ENCODE measurements at places on chromosomes 11 and 22.

DNA sequence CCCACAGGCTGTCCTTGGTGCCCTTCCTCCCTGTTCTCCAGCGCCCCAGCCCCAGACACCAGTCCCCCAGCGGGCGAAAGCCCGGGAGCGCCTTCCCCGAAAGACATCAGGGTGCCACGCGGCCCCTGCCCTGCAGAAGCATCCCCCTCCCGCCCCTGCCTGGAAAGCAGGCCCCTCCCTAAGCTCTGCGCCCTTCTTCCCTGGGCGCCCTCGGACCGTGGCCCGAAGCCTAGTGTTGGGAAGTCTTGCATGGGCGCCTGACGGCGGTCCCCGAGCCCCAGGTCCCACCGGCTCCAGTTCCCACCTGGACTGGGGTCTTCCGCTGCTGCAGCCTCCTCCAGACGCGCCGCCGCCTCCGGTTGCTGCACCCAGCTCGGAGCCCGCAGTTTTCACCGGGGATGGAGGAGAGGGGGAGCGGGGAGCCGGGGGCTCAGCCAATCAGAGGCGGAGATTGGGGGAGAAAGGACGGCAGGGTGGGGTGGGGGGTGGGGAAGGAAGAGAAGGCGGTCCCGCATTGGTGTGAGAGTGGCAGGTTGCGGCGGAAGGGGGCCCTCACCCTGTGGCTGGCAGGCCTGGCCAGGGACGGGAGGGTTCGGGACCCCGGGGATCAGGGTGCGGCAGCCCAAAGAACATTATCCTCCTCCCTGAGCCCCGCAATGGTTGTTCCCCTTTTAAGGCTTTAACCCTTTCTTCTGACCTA lies at the start of gene THY1:
Gene THY1, minus strand, starts transcription at position 364 of the 700 bp plus-strand sequence. CDS start 2,267 bp downstream, outside the sequence.
- no peak for DNase-seq

DNA sequence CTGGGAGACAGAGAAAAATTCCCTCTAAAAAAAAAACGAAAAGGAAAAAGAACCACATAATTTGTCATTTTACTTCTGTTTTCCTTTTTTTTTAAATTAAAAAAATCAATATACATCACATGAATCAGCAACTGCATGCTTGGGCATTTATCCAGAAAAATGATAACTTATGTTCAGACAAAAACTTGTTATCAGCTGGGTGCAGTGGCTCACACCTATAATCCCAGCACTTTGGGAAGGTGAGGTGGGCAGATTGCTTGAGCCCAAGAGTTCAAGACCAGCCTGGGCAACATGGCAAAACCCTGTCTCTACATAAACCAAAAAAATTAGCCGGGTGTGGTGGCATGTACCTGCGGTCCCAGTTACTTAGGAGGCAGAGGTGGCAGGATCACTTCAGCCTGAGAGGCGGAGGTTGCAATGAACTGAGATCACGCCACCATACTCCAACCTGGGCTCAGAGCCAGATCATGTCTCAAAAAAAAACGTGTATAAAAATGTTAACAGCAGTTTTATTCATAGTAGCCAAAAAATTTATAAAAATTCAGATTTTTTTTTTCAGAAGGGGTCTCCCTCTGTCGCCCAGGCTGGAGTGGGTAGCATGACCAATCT lies 28.5 kb downstream of the AMBRA1 start:
- DNase-seq, result no peak

DNA sequence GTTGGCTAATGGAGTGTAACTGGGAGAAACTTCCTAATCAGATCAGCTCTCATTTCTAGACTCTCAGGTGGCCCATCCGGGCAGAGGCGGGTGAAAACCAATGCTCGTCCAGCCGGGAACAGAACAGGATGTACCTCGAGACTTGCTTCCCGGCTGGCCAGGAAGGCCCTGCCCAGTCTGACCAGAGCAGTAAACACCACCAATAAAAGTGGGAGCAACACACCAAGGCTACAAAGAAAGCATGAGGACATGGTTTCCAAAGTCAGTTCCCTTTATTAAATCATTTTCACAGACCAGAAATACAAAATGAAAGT lies 940 bp upstream of the TNKS1BP1 start:
- DNase-seq, result no peak

DNA sequence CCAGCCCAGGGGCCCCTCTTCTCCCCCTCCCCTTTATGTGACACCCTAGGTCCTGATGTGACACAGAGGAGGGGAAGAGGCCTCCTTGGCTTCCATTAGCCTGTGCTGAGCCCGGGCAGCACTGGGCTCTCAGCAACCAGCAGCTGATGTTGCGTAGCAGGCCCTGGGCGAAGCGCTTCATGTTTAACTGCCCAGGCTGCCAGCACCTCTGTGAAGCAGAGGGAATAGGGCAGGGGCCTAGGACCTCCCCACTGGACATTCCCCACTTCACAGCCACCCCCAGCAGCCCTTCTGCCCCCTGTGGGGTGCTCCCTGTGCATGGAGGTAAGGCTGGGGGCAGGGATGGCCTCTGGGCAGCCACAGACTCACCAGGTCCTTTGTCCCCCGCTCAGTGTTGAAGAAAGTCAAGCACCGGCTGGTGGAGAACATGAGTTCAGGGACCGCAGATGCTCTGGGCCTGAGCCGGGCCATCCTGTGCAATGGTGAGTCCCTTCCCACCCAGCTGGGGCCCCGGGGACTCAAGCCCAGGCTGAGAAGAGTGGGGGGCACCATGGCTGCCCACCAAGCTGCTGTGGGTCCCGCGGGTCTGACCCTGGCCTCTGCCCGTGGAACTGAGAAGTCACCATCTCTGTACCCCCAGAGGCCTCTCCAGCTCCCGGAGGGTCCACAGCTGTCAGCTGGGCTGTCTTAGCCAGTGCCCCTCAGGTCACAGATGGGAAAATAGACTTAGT lies 11.6 kb downstream of the PICK1 start:
- DNase-seq, result no peak

DNA sequence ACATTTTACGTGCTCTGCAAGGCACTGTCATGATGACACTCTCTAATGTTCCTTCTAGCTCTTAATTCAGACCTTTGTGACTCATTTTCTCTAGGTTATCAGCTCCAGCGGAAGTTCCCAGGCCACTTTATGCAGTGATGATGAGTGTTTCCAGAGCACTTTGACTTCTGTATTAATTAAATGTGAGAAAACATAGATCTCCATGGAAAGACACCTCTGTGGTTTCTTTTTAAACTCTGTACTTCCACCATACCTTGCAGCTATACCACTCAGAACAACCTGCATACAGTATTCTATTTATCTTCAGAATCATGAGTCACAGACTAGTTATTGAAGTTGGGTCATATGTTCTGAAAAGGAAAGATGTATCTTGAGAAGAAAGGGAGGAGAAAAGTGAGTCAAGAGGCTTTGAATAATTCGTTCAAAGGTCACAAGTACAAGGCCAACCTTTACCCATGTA lies 175.6 kb upstream of the TENM4 start:
- DNase-seq, result no peak

GRCh38 chr11:62445314-62445740 lies 26.5 kb downstream of the SCGB1A1 start:
- no peak for DNase-seq

GRCh38 chr11:63427971-63428508 lies 58.5 kb downstream of the SLC22A9 start:
- no peak for DNase-seq

- DNase-seq, result no peak
Observed at GRCh38 chr11:30960387-30960992, 374.3 kb upstream of the MPPED2 start.

- DNase-seq, result no peak
Observed at GRCh38 chr11:121534131-121535093, 81.6 kb upstream of the SORL1-AS1 start.

GRCh38 chr11:95991101-95991500 lies 67.2 kb upstream of the MTMR2 start:
- DNase-seq, result no peak

DNA sequence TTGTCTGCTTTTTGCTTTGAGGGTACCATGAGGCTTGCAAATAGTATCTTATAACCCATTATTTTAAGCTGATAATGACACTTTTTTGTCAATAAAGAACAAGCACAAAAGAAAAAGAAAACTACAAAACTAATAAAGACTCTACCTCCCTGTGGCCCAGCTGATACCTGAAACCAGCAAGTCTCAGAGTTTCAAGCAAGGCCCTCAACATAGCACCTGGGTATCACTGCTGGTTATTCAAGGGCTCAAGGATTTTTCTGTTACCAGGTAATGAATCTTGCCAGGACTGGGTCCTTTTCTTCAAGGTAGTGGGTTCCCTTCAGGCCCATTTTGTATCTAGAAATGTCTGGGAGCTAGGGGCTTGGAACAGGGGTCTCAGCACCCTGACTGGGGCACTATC lies 281.6 kb upstream of the C11orf87 start:
- DNase-seq, result no peak

- no peak for DNase-seq
Observed at GRCh38 chr22:29706486-29706885, 13.3 kb upstream of the CABP7 start.

DNA sequence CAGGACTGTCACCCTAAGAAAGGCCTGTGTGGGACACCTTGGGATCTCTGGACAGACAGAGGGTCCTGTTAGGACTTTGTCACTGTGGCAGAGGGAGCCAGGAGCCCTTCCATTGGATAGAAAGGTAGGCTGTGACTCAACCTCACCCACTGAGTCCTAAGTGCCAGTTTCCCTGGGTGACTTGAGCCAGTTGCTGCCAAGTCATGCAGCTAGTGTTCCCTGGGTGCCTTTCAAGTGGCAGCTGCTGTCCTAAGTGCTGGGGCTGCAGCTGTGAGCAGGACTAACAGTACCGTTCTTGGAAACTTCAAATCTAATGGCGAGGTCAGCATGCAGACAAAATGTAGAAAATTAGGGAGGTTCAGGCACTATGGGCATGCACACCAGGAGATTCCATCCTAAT lies 393.7 kb downstream of the TMEM135 start:
- no peak for DNase-seq

DNA sequence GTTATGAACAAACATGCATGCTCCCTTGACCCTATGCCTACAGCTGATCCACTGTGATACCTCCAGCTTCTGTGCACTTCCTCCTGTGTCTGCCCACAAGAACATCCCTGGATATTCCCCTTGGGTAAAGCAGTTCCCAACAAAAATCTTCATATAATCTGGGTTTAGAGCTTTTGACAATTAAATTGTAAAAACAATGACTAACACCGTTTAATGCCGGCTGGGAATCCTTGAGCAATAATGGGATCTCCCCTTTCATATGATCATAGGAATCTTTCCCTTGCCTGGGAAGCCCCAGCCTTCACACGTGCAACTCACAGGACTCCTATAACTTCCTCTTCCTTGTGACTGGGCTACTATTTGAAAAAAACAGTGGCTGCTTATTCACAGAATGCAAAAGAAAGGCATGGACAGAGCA lies 6.3 kb upstream of the ZC3H12C start:
- no peak for DNase-seq

- DNase-seq, result no peak
Observed at GRCh38 chr11:23995891-23996290, 501.0 kb upstream of the LUZP2 start.

GRCh38 chr11:116420770-116421528 lies 351.8 kb downstream of the BUD13 start:
- no peak for DNase-seq

DNA sequence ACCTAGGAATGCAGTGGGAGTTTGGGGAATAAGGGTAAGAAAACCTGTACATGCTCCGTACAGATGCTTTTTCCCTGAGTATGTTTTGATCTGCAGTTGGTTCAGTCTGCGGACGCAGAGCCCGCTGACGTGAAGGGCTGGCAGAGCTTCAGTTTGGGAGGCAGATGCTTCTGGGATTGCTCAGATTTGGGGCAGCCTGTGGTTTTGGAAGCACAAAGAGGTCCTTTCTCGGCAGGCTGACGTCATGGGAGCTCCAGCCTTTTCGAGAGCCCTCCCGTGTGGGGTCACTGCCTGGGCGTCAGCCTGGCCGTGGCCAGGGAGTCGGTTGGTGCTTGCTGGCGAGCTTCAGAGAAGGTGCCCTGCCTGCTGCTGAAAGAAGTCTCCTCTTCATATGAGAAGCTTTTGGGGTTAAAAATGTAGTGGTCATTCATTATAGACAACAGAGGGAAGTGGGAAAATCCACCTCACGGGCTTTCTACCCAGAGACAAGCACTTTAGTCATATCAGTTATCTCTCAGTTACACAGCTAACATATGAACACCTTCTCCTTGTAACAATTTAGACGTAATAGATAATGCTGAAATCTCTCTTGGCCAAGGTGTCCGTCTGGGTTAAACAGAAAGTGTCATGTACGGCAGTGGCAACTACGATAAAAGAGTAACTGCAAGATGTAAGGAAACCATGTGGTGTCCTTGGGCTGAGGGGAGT lies 26.8 kb downstream of the TPCN2 start:
- no peak for DNase-seq

GRCh38 chr11:36239636-36240035 lies 49.6 kb downstream of the COMMD9 start:
- DNase-seq, result no peak

- no peak for DNase-seq
Observed at GRCh38 chr11:101840704-101841103, 74.1 kb upstream of the CEP126 start.

DNA sequence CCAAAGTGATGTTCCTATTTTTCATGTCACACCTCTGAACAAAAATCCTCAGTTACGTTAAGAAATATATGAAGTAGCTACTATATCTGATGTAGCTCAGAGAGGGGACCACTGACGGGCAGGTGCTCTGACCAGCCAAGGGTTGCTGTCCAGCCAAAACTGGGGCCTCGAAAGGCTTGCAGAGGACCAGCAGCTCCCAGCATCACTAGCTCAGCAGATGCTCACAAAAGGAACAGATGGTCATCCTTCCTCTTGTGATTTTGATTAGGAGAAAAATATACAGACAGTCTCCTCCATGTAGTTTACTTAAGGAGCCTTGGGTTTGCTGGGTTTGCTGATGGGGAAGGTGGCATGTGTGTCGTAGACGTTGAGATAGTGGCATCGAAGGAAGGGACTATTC lies 374.6 kb upstream of the B3GAT1 start:
- DNase-seq, result no peak

- peak; percentile 93 for DNase-seq
Observed at GRCh38 chr11:61129639-61130523, 27.6 kb downstream of the CD5 start.

DNA sequence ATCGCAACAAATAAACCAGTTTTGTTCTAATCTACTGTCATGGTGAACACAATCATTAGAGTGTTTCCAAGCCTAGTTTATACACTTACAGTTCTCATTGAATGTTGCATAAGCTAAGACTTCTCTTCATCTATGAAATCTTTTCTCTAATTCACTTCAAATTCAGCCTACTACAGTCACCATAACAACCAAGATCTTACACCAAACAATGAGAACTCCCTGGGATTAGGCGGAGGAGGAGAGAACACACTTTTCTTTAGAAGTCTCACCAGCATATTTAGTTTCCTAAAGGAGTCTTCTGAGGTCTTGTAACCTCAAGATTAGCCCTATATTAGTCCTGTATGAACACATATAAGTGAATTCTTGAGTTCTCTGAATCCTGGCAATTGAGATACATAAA lies 1889.7 kb downstream of the LRRC4C start:
- DNase-seq, result no peak

DNA sequence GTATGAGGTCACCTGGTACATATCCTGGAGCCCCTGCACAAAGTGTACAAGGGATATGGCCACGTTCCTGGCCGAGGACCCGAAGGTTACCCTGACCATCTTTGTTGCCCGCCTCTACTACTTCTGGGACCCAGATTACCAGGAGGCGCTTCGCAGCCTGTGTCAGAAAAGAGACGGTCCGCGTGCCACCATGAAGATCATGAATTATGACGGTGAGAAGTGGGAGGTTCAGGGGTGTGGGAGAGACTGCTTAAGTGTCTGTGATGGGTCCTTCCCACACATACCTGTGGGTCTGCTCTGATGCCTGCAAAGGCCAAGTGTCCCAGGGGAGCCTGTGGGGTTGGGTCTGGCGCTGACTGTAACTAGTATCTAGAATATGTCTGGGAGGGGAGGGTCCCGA lies 3.9 kb downstream of the APOBEC3G start:
- no peak for DNase-seq
